ENCODE measurements at places on chromosomes 4 and X.

DNA sequence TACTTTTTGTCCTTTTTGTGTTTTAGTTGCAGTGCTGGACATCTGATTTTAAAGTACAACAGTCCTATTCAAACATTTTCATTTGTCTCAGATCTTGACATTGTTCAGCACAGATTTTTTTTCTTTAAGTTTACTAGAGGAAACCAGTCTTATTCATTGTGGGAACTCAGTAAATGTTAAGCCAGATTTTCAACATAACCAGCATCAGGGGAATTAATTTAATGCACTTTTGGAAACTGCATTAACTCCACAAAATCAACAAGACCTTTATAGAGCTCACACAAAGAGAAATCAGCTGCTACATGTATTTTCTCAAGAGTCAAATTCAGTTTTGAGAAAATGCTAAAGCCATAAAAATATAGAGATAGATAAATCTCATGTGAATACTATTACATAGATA lies 9.9 kb downstream of the CPE start:
- DNase-seq, result no peak

DNA sequence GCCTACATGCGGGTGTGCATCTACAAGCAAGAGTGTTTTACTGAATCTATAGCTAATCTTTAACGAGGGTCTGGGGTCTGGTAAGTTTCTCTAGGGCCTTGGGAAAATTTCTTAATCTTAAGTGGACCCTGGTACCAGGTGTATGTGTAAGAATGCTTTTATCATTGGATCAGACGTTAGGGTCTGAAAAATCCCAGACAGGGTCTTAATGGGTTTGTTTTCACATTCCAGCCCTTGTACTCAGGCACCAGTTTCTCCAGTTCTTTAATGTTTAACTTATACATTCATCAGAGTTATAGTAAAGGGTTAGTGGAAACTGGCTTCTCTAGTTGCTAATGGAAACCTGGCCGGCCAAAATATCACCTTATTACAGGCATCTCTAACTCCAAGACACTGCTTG lies 11.6 kb downstream of the MAGEB16 start:
- DNase-seq, result no peak

- DNase-seq, result no peak
These were observed 237.5 kb upstream of the CTSO start for GRCh38 chr4:156191044-156191781.

DNA sequence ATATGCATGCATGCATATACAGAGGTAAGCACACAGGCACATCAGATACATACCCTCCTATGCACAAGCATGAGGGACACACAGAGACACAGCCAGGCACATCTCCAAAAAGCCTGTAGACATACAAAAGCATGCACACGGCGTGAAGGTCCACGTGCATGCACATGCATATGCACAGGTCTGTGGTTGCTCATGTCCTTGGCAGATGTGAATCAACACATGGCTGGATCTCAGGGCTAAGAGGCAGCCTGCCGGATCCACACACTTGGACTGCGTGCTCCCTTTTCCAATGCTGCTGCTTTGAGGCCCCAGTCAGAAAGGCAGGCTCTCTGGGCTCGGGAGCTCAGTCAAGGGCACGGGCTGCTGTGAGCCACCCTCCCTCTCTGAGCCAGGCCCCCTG lies 3.6 kb downstream of the STARD8 start:
- no peak for DNase-seq

DNA sequence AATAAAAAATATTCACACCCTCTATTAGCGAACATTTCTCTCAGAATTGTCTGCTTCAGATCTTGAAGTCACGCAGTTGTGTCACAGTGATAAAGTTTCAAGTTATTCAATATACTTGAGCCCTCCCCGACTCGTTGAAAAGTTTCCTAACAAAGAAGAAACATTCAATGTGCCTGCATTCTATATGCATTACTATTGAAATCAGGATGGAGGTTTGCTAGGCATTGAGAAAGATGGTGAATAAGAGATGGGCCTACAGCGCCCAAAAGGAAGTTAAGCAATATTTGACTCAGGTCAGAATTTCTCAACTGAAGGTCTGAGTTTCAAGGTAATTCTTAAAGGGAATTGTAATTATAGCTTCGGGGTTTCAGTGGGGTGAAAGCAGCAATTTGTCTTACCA lies 6.1 kb downstream of the TCEANC start:
- no peak for DNase-seq

GRCh38 chrX:953879-954482 lies 258.5 kb downstream of the CRLF2 start:
- no peak for DNase-seq

DNA sequence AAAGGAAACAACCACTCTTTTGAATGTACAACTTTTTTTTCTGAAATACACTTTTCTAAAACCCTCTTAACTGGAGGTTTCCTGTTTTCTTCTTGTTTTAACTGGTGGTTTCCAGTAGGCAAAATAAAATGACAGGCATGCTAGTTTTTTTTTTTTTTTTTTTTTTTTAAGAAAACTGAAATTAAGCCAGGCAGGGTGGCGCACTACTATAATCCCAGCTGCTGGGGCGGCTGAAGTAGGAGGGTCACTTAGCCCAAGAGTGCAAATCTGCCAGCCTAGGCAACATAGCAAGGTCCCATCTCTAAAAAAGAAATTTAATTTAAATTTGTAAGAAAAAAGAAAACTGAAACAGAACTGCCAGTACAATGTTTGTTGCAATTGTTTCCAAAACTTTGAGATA lies 44.0 kb downstream of the TMEM144 start:
- no peak for DNase-seq

DNA sequence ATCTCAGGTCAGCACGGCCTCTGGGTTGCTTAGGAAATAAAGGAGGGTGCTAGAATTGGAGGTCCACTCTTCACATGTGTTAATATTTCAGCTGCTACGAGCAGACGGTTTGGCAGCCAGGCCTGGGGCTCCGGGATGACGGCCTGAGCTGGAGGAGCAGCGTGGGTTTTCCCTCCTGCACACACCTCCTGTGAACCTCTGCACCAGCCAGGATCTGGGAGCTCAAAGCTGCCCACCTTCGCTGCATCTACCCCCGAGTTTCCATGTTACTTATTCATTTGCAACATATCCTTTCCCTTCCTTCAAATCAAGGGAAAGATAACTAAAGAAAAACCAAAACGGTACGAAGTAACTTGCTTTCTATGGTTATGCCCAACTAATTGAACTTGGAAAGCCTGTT lies 13.6 kb downstream of the STOX2 start:
- DNase-seq, result no peak

DNA sequence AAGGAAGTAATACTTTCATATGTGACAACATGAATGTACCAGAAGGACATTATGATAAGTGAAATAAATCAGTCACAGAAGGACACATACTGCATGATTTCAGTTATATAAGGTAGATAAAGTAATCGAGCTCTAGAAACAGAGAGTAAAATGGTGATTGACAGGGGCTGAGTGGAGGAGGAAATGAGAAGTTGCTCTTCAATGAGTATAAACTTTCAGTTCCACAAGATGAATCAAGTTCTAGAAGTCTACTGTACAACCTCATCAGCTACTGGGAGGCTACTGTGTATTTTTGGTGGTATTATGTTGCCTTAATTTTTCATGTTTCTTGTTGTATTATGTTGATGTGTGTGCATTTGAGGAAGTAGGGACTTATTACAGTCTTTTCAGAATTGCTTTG lies 270.9 kb upstream of the GRIA3 start:
- no peak for DNase-seq

GRCh38 chr4:69787879-69788278 lies 27.5 kb upstream of the SULT1B1 start:
- DNase-seq, result no peak

GRCh38 chrX:134542485-134542884 lies 82.5 kb downstream of the HPRT1 start:
- DNase-seq, result no peak

DNA sequence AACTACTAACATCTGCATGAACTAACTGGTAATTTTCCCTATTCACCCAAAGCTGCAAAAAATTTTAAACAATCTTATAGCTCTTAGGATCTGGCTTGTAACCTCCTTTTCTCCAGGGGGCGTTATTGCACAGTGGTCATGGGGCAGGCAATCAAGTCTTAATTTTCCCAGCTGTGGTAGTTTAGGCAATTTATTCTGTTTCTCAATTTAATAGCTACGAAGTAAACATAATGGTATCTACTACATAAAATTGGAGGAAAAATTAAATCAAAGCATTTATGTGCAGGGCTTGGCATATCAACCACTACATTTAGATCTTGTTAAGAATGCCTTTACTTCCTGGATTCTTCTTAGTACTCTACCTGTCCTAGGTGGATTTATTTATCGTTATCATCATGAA lies 137.4 kb upstream of the GUCY1A1 start:
- no peak for DNase-seq

Measured in hypothalamus (tissue), 51 donors.